Dermis microvascular lymphatic vessel endothelial cell (primary cell): ENCODE measurements at places on chromosomes 7 and 10. TPM values are rescaled to one million over a fixed set of nuclear protein-coding genes. Genes with fewer than 3 reads are reported as not detected.
A peak's percentile ranks its signal among the peaks of the same experiment; 100 is the strongest.

DNA sequence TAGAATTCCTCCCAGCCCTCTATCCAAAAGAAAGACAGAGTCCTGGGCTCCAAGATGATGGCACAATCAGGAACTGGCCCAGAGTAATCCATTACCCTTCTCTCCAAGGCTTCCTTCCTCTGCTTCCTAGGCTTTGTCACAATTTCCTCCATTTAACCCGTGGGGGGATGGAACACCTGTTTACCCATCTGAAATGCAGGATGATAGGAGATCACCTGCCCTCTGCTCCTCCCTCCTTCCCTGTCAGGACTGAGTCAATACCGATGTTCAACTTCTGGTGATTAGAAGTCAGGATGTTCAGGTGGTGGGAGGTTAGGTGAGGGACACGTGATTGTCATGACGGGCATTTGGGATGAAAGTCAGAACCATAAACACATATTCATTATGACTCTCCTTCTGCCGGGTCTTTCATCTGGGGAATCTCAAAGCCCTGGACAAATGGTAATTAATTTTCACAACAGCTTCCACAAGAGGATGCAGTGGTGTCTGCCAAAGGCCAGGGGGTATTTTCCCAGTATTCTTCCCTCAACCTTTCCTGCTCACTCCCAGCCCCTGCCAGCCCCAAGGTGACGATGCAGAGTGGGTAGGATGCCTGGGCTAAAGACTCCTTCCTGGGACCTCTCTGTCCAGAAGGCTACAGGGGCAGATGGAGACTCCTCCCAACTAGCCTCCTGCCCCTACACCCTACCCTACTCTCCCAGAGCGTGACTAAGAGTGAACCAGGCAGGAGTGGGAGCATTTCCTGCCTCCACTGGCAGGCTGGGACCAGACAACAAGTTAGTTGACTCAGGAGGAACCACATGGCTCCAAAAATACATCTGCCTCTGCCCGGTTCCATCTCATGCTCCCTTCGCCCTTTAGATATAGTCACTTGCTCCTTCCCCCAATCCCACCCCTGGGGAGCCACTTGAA, 27.9 kb downstream of the DUSP5 start:
- peak; percentile 64 for DNase-seq

- DNase-seq, result no peak
Observed at GRCh38 chr10:4310172-4310571, 515.8 kb upstream of the AKR1E2 start.

- DNase-seq, result no peak
Observed at GRCh38 chr10:30782157-30782536, 152.6 kb upstream of the LYZL2 start.

DNA sequence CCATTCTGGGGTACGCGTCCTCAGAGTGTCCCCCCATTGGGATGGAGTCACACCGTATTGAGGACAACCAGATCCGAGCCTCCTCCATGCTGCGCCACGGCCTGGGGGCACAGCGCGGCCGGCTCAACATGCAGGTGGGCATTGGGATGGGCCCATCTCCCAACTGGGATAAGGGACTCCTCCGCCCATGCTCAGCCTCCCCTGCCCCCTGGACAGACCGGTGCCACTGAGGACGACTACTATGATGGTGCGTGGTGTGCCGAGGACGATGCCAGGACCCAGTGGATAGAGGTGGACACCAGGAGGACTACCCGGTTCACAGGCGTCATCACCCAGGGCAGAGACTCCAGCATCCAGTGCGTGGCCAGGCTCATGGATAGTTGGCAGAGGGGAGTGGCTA, 5.8 kb downstream of the AEBP1 start:
- DNase-seq, result no peak

- DNase-seq, result no peak
Observed at GRCh38 chr10:132400547-132401151, 3.6 kb downstream of the PWWP2B start.

GRCh38 chr10:89426230-89426868, 12.0 kb downstream of the IFIT5 start:
- DNase-seq, result peak; percentile 59

- no peak for DNase-seq
Observed at GRCh38 chr7:47669901-47670384, 88.0 kb upstream of the TNS3 start.

DNA sequence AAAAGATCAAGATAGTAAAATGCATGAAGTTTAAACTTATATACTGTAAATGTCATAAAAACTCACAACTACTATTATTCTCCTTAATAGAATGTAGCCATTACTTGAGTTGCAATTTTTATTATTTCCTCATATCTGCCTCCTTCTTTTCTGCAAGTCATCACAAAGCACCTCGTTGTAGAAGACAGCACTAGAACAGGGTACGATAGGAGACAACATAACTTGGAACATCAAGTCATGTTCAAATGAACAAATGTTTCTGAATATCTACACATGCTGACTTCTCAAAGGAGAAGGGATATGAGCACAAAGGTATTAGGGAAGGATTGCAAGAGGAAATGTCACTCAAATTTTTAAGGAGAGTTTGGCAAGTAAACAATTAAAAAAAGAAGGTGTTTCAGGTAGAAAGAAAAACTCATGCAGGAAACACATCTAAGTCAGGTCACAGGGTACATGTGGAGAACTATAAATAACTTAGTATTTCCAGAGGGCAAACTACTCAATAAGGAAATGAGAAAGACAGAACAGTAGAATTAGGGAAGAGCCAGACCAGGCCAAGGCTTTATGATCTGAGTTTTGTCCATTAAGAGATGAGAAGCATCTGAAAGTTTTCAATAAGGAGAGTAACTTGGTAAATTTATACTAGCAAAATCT, 186.7 kb downstream of the CRPPA start:
- no peak for DNase-seq

- DNase-seq, result no peak
Observed at GRCh38 chr7:130096243-130096827, 26.0 kb downstream of the KLHDC10 start.

DNA sequence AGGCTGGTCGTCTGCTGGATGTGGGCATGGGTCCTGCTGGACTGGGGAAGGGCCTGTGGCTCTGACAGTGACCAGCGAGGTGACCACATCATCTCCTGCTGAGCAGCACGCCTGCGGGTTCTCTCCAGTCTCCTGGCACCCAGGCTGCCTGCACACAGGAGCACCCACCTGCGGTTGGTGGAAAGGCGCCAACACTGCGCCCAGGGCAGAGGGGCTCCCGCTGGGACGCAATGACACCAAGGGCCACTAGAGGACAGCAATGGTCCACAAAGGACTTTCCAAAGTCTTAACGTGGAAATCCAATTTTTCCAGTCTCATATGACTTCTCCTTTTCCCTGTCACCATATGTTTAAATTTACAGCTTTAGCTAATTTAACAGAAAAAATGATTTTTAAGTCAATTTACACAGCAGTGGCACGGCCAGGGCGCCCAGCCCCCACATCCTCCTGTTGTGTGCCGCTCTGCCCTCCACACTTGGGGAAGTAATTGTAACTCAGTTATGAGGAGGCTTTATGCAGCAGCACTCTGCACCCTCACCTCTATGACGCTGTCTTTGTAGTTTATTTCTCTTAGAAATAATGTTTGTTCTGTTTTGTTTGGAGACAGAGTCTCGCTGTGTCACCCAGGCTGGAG, 38.1 kb downstream of the CFAP46 start:
- DNase-seq, result peak; percentile 39

GRCh38 chr10:44425466-44425865, 40.6 kb upstream of the CXCL12 start:
- no peak for DNase-seq

DNA sequence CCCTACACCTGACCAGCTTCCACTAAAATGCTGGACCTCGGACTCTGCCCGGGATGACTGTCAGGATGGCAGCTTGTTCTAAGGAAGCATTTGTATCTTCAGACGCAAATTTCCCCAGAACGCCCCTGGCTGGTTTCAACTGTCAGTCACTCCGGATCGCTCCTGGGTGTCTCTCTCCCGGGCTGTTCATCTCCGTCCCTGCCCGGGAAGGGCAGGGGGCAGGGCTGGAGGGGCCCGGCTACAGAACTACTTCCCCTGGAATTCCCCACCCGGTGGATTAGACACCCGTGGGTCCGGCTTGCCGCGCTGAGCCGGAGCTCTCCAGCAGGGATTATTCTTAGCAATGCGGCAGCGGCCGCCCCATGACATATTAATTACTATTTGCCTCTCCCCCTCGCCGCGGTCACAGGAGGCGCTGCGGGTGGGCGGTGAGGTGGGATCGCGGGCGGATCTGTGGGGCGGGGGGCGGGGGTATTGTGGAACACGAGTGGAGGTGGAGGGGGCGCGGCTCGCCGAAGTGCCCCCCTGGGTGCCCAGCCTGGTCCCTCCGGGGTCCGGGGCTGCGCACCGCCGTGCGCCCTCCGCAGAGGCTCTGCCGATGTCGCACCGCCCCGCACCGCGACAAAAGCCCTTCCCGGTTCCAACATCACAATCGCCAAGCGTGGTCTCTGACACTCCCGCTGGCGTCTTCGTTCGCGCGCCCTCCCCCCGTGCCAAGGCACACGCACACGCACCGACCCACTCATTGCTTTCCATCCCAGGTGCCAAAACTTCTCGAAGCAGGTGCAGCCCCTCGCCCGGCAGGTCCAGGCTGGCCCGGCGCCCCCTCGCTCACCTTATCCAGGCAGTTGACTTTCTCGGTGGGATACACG, 276.1 kb upstream of the NEBL start:
- peak; percentile 49 for DNase-seq

DNA sequence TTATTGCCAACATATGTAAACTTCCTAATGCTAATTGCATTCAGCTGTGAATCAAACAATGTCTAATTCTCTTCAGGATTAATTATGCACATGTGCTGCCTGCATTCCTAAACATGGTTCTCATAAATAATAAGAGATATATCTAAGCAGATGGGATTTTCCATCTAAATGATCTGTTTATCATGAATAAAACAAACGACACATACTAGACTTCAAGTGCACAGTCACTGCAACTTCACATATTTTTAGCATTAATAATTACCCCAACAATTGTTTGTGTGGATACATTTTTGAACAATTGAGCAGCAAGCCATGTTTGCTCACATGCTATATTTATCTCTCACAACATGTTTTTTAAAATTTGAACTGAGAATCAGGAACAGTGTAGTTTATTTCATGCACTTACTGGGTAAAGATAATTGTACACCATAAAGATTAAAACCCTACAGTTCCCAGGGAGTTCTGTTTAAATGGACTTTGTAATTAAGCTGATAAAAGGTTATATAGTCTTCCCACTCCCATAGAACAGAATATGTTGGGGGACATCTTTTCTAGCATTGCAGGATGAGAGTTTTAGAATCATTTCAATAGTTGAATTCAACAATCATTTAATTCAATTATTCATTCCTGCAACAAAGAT, 378.5 kb downstream of the MDFIC start:
- peak; percentile 13 for DNase-seq

DNA sequence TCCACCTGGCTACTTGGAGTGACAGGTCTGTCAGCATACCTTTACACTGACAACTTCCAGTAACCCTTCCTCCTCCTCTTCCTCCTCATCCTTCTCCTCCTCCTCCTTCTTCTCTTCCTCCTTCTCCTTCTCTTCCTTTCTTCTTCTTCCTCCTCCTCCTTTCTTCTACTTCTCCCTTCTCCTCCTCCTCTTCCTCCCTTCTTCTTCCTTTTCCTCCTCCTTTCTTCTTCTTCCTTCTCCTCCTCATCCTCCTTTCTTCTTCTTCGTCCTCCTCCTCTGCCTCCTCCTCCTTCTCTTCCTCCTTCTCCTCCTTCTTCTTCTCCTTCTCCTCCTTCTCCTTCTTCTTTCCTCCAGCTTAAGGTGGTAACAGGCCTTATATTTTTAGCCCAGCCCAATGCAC, 109.3 kb upstream of the PLXDC2 start:
- DNase-seq, result no peak

DNA sequence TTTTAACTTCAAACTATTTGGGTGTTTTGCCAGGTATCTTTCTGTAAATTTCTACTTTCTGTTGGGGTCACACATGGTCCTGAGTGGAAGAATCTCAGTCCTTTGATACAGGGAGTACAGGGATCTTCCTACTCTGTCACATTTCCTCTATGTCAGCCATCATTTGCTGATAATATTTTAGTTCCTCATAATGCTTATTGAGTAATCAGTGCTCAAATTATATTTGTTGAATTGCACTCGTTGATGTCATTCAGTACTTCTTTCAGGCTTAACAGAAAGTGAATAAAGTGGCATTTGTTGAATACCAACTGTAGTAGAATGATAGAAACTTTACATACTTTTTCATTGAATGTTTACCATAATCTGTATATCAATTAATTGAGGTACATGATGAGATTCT, 31.9 kb downstream of the WDR11 start:
- DNase-seq, result no peak

GRCh38 chr7:101628522-101628921, 574 bp downstream of the MYL10 start:
- DNase-seq, result no peak

GRCh38 chr7:7425321-7425720, 110.4 kb downstream of the COL28A1 start:
- no peak for DNase-seq

NEBL gene
- 0.63 and 1.2 TPM in 2 replicates for total RNA-seq

CALHM2 gene
- total RNA-seq, result 16.0 and 16.2 TPM in 2 replicates
